Hematopoietic multipotent progenitor cell (in vitro differentiated cells): ENCODE measurements at places on chromosomes 5 and 9. TPM values are rescaled to one million over a fixed set of nuclear protein-coding genes. Genes with fewer than 3 reads are reported as not detected.
A peak's percentile ranks its signal among the peaks of the same experiment; 100 is the strongest.

RLN1 gene
- total RNA-seq, result 0.54 TPM

DOK3 gene
- total RNA-seq, result 57.1 TPM

DMRT2 gene
- not detected for total RNA-seq

ACSL6 gene
- 0.27 TPM for total RNA-seq

DNA sequence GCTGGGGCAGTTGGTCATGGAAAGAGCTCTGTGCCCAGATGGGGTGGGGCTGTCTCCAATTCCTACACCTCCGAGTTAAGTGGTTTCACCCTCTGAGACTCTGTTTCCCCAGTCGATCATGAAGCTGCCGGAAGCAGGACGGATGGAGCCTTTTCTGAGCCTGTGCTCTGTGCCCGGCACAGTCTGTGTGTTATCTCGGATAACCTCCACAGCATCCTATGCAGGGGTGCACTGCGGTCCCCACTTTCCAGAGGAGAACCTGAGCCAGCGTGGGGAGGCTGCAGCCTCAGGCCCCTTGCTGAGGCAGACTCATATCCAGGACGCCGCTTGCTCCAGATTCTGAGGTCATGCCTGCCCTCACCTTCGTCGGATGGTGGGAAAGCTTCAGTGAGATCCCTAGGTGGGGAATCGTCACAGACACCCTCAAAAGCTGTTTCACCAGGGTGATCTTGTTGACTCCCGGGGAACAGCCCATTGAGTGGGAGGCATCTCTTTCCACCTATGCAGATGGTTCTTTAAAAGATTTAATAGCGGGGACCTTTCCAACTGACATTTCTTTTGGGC lies 6.9 kb upstream of the COL5A1 start:
- no peak for DNase-seq

COL23A1 gene
- total RNA-seq, result 0.27 TPM

- no peak for DNase-seq
Measured at GRCh38 chr9:93020151-93020550, 38.4 kb upstream of the SUSD3 start.

GRCh38 chr5:10743951-10744350 lies 17.1 kb downstream of the DAP start:
- DNase-seq, result no peak

PCDHB14 gene
- total RNA-seq, result under 0.01 TPM

DNA sequence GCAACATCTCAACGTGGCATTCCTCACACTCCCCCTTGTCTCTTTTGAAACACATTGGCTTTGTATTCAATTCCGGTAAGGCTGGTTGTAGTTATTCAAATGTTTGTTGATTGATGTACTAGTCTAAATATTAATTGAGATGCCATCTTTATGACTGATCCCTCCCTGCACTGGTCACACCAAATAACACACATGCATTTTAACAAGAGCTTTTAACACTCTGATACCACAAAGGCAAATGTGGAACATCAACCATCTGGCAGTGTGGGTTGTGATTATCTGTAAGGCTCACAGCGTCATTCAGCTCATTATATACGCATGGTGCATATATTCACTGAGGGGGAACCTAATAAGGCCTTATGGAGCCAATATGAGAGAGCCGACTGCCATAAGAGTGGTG lies 305.0 kb downstream of the TENT4A start:
- no peak for DNase-seq

DNA sequence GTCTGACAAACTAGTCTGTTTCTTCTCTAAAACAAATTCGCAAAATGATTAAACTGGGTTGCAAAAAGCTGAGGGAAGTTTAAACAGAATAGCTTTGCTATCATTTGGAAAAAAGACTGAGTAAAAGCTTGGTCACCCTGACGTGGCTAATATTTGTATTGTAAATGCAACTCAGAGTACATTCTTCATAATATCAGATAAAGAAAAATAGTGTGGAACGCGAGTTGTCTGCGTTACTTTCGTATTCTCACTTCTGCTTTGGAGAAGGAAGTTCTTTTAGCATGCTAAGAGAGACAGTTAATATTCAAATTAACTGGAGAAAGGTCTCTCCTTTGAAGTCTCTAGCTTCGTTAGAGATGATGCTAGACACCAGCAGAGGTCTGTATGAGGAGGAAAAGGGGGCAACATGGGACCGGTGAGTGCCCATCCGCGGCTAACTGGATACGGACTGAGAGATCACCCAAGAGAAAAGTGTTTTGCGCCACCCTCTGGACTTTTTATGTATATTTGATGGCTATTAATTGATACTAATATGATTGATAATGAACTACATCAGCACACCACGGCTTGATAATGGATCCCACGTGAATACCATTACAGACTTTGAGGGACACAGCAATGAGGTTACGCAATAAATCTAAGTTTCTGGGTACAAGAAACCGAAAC lies 2.9 kb upstream of the CNTRL start:
- peak; percentile 14 for DNase-seq

- no peak for DNase-seq
Measured at GRCh38 chr9:72029986-72030385, 30.4 kb downstream of the C9orf57 start.

DNA sequence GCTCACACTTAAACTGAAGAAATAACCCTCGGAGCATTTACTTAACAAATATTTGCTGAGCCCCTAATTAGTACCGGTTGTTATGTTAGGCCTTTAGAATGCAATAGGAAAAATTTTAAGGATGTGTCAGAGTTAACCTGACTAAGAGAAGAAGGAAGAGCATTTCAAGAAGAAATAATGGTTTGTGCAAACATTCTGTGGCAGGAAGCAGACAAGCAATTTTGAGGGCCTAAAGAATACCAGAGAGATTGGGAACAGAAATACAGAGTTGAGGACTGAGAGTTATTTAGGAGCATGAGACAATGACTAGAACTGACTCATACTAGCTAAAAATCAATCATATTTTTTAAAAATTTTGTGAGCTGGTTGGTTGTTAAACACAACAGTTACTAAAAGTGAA lies 218.8 kb downstream of the PRR16 start:
- no peak for DNase-seq

LHX6 gene
- 0.81 TPM for total RNA-seq

GRCh38 chr5:181107699-181108098 lies 23.3 kb downstream of the OR2V1 start:
- no peak for DNase-seq

GRCh38 chr5:73119451-73120157 lies 771 bp upstream of the TMEM171 start:
- peak; percentile 3 for DNase-seq

DNA sequence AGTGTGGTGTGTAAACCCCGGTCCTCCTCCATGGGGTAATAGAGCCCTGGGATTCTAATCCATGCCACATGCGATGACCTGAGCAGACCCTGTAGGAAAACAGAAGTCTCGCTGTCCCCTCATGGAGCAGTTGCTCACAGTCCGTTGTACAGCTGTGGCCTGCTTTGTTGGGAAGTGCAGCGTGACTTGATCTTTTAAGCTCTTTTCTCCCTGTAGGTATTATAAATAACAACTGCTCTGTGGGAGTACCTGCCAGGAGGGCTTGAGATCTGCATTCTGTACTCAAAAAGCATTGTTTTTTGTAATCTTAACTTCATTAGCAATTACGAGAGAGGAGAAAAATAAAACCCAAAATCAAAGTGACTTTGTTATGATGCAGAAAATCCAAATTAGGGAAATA lies 17.3 kb downstream of the MEGF10 start:
- DNase-seq, result no peak

DNA sequence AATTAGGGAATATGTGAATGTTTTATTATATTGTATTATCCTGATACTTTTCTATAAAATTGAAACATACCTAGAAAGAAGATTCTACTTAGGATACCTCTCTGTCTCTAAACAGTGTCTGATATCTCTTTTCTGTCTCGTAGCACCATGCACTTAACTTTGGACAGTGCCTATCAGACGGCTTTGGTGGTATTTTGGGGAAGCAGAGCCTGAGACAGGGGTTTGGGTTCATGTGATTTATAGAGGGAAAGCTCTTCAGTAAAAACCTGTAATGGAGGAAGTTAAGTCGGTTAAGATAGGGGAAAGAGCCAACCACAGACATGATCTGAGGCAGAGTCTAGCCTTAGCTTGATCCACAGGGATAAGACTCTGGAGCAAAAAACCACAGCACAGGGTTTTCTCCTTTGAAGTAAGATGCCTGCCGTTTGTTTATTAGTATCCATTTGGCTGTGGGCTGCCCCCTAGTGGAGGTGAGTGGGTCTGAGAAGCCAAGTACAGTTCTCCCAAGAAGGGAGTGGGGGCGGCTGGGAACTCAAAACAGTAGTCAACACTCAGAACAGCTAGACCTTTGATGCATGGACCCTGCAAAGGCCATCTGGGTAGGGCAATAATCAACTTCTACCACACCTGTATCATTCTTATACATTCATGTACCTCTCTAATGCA lies 141.2 kb upstream of the ASTN2 start:
- DNase-seq, result no peak

- DNase-seq, result no peak
Measured at GRCh38 chr5:126965061-126965475, 65.3 kb downstream of the MARCHF3 start.

PLAC8L1 gene
- total RNA-seq, result not detected

GRCh38 chr5:6739603-6740002 lies 26.4 kb downstream of the TENT4A start:
- no peak for DNase-seq

DNA sequence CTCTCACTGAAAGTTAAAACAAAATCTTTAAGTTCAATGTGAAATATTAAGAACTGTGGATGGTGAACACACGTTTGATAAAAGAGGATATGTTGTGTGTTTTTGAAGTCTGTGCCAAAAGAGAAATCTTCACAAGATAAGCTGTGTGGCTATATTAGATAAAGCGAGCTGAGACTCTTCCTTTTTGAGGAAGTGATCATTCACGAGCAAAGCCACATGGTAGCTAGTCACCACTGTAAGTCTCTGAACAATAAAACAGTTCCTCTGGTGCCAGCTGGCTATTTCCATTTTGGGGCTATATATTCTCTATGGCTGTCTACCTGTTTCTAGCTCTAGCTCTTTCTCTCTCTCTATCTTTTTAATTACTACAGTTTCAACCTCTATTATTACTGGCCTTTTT lies 1849.2 kb upstream of the C9orf72 start:
- DNase-seq, result no peak

IFNA10 gene
- not detected for total RNA-seq
